Immature natural killer cell (primary cell): ENCODE measurements at places on chromosomes 6 and 20. TPM values are rescaled to one million over a fixed set of nuclear protein-coding genes. Genes with fewer than 3 reads are reported as not detected.

FAM210B gene
- polyA plus RNA-seq = 29.7 TPM

SLC22A2 gene
- polyA plus RNA-seq = not detected

ADGRB3 gene
- polyA plus RNA-seq = not detected

PLA2G7 gene
- not detected for polyA plus RNA-seq

ZDHHC14 gene
- polyA plus RNA-seq = 4.2 TPM

EFCAB8 gene
- 0.20 TPM for polyA plus RNA-seq

TMEM170B gene
- polyA plus RNA-seq = 0.17 TPM

TOMM6 gene
- 304 TPM for polyA plus RNA-seq

ENPP4 gene
- 26.0 TPM for polyA plus RNA-seq
